ENCODE measurements at places on chromosomes 2 and 18. TPM values are rescaled to one million over a fixed set of nuclear protein-coding genes. Genes with fewer than 3 reads are reported as not detected.

DNA sequence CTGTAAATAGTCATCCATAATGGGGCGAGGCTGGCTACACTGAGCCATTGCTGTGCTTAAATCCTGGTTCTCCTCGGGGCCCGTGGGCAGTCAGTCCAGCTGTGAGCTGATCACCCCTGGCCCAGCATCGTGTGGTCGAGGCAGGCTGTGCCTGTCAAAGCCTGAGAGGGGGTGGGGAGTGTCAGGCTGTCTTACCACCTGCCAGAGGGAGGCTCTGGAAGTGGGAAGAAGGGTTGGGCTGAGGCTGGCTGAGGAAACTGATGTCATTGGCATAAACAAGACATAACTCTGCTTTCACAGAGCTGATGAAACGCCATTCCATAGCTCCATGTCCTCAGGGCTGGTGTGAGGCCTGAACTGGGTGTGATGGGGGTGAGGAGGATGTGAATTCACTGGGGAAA is 49.7 kb downstream of the KLHL29 start:
- peaks cover 31% of the 10 kb centered on the region for H3K27me3 ChIP-seq
- no peak overlapping the region for H3K4me3 ChIP-seq
- peaks cover 3% of the 10 kb centered on the region for H3K36me3 ChIP-seq
- no peak overlapping the region for H3K27ac ChIP-seq
- peaks cover 27% of the 10 kb centered on the region for H3K4me1 ChIP-seq
- DNase-seq, result no peak

GRCh38 chr18:44895176-44895798 is 214.6 kb downstream of the SETBP1 start:
- H3K4me3 ChIP-seq, result no peak overlapping the region
- H3K27me3 ChIP-seq, result peaks cover 7% of the 10 kb centered on the region
- peaks cover 49% of the 10 kb centered on the region for H3K4me1 ChIP-seq
- no peak overlapping the region for H3K27ac ChIP-seq
- H3K36me3 ChIP-seq, result peaks cover 9% of the 10 kb centered on the region

DNA sequence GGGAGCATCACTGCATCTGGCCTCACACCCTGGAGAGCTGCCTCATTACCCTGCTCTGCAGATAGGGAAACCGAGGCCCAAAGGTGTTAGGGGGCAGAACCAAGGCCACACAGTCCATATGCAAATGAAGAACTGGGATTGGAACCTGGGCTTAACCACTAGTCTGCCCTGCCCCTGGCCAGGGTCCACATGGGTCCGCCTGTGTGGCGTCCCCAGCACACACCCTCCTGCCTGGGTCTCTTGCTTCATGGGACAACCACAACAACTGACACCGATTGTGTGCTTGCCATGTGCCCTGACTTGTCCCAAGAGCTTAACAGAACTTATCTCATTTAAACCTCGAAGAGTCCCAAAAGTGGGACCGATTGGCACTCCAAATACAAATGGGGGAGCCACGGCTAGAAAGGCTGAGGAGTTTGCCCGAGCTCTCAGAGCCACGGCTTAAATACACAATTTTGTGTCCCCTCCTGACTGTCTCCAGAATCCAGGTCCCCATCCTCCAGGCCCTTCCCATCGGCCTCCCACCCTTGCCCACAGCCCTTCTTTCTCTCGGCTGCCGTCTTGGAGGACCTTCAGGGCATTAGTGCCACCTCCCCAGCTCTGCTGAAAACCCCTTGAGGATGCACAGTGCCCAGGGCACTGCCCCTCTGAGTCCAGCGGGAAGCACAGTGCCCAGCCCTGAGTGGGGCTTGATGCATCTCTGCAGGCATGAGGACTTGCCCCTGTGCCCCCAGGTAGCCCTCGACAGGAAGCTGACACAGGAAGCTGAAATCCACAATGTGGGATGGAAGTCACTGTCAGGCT is 5.8 kb upstream of the DUSP2 start:
- no peak for DNase-seq
- no peaks in the 10 kb centered on the region for H3K27me3 ChIP-seq
- peak overlapping the region; percentile 3 for H3K27ac ChIP-seq

Gene SERPINB2
- not detected for total RNA-seq

Gene UGT1A4
- not detected for total RNA-seq

Gene POTEJ
- total RNA-seq, result not detected

Measured in activated T-cell treated with anti-CD3 and anti-CD28 coated beads, Interleukin-2, amount 50 U/mL, for 72 hours (primary cell).